ENCODE measurements at places on chromosomes 3 and 15.

- DNase-seq = no peak
Measured at GRCh38 chr3:87766721-87767120, 292.1 kb downstream of the CGGBP1 start.

GRCh38 chr3:148863814-148864213 lies 1.3 kb upstream of the CPA3 start:
- DNase-seq = no peak

DNA sequence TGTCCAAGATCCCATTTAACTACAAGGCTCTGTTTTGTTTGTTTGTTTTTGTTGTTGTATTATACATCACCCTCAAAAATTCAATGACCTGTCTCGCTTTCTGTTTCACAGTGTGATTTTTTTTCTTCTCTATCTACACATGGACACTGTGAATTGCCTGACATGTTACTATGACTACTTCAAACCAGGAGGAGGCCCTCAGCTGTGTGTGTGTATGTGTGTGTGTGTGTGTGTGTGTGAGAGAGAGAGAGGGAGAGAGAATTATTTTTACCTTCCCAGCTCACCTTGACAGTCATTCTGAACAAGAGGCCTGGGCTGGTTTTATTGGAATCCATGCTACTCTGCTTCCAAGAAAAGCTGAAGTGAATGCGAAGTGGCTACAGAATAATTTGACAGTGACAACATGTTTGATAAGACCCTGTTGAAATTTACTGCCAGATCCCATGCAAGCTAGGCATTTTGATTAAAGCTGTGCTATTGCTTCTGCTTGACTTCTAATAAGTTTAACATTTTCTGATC lies 841.4 kb downstream of the NSUN3 start:
- no peak for DNase-seq

DNA sequence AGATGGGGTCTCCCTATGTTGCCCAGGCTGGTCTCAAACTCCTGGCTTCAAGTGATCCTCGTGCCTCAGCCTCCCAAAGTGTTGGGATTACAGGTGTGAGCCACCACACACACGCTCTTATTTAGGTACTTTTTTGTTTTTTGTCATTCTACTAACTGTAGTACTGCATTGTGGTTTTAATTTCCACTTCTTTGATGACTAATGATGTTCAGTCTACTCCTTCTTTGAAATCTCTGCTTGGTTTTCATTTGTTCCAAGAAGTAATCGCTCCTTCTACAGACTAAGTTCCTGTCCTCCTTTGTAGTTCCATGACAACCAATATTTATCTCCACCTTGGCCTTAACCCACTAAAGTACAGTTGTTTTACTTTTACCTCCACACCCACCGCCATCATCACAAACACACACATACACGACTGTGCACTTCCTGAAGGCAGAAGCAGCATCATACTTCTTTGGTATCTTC lies 529 bp upstream of the DLEC1 start:
- DNase-seq = no peak

- peak; percentile 81 for DNase-seq
Measured at GRCh38 chr15:35777061-35777460, 231.1 kb upstream of the DPH6 start.

DNA sequence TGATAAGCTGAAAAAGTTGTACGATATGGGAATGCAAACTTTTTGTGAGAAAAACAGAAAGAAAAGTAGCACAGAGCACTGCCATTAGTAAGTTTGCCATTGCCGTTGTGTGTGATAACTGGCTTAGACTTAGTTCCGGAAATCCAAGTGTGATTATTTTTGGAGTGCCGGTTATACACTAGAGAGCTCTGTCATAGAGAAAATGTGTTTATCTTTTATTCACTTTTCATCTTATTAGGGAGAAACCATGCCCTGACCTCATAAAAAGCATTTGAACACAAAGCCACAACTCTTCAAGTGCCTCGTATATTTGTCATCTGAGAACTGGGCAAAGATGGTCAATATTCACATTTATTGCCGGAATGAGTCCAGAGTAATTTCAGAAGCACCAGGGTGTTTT lies 36.1 kb downstream of the CTDSPL start:
- no peak for DNase-seq

Data from SK-N-DZ (cell line).